ENCODE measurements at places on chromosomes 7 and 10.

GRCh38 chr7:139714163-139714901, 63.5 kb downstream of the HIPK2 start:
- no peak for DNase-seq

- no peak for DNase-seq
These were observed 15.5 kb downstream of the CREB3L2 start for GRCh38 chr7:137986252-137987017.

DNA sequence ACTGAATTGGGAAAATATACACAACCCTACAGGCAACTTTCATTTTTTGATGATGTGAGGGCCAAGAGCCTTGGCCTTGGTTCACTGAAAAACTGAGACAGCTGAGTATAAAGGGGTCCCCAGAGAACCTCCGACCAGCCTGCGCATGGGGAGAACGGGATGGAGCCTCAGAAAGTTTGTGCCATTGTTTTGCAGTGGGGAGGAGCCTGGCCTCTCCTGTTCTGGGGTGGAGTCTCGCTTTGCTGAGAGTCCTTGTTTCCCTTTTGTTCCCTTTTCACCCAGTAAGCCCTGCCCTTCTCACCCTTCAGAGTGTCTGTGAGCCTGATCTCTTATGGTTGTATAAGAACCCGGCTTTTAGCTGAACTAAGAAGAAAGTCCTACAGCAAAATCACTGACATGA, 193.2 kb upstream of the AKR1E2 start:
- DNase-seq: no peak

GRCh38 chr10:113539789-113540188, 13.1 kb upstream of the HABP2 start:
- DNase-seq: no peak

GRCh38 chr7:10756981-10757380, 216.7 kb upstream of the PHF14 start:
- no peak for DNase-seq

DNA sequence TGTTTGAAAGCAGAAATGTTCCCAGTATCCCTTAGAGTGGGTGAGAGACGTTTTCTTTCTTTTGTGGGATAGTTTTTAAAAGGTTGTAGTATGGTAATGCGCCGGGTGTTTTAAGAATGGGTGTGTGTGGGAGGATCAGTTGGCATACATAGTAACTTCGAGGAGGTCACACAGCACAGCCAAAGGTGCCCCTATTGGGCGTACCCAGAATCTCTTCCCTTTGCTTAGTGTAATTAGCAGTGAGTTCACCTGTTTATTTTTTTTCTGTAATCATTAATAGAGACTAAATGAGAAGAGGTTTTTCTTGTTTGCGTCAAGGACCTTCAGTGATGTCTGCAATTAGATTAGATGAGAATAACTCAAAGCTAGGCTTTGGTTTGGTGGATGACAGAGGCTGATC, 1.5 kb downstream of the PLEKHA8 start:
- DNase-seq: no peak

DNA sequence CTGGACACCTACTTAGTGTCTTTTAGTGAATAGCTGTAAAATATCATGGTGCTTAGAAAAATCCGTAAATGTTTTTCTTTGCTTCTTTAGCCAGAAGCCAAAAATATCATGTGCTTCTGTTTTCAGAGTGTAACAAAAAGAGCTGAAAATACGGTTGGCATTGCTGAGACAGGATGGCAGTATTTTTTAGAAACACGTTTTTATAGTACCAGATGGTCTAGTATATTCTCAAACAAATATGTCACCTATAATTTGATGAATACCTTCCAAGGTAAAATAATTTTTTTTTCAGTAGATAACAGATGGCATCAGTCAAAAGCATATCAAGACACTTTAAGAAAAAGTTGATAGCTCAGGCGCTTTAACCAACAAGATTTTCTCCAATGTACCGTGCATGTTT, 326.6 kb downstream of the PHF14 start:
- no peak for DNase-seq

GRCh38 chr7:13933091-13933490, 56.4 kb downstream of the ETV1 start:
- no peak for DNase-seq

GRCh38 chr10:13563481-13564445, 23.0 kb upstream of the PRPF18 start:
- peak; percentile 79 for DNase-seq
